Fibroblast of skin of abdomen (primary cell): ENCODE measurements at places on chromosomes 5 and 9.
A peak's percentile ranks its signal among the peaks of the same experiment; 100 is the strongest.

GRCh38 chr9:21506626-21507482 is 24.7 kb upstream of the IFNE start:
- peak; percentile 95 for DNase-seq

DNA sequence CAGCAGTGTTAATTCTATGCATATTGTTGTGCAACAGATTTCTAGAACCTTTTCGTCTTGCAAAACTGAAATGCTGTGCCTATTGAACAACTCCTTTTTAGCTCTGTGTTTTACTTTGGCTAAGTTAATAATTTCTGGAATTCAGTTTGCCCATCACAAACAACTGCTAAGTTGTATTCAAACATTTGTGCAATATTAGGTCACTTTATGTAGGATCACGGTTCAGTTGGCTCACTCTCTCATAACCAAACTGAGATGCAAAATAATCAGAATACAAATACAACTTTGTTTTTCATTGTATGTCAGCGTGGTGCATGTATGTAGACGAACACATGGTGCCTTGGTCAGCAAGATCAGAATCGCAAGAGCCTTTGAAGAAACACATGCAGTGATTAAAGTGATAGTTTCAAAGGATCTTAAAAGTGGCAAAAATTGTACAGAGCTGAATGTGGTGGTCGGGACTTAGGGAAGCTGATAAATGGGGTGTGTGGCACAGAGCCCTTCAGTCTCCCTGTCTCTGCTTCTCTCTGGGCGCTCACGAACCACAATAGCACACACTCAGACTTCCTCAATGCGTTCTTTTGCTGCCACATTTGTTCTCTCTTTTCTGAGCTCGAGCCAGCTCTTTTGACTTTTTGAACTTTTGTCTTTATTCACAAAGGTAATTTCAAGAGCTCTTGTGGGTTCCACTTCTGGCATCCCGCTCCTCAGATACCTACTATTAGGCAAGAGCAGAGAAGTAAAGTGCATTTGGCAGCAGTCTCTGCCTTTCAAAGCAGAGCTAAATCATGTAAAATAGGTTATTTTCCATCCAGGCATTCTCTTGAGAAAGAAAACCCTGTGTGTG is 112.4 kb upstream of the CTSL start:
- no peak for DNase-seq

DNA sequence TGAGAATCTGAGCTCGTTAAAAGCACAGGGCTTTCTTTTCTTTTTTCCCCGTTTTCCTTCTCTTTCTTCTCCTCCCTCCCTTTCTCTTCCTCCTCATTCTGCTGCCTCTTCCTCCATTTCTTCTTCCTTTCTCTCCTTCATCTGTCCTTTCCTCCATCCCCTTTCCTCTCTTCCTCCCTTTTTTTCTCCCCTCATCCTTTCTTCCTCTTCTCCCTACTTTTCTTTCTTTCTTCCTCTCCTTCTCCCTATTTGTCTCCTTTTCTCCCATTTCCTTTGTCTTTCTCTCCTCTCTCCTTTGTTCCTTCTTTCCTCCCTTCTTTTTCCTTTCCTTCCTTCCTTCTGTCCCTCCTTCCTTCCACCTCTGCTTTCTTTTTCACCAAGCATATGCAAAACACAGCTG is 649.4 kb downstream of the IRX1 start:
- no peak for DNase-seq

GRCh38 chr9:114655689-114656088 is 1.9 kb downstream of the TEX53 start:
- DNase-seq = peak; percentile 89

DNA sequence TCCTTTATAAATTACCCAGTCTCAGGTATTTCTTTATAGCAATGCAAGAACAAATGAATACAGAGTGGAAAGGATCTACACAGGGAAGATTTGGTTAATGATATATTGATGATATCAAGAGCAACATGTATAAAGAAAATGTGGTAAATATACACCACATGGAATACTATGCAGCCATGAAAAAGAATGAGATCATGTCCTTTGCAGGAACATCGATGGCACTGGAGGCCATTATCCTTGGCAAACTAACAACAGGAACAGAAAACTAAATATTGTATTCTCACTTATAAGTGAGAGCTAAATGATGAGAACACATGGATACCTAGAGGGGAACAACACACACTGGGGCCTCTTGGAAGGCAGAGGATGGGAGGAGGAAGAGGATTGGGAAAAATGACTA is 19.9 kb upstream of the PUM3 start:
- DNase-seq = no peak

GRCh38 chr9:90526386-90526785 is 116.2 kb downstream of the DIRAS2 start:
- DNase-seq = no peak

DNA sequence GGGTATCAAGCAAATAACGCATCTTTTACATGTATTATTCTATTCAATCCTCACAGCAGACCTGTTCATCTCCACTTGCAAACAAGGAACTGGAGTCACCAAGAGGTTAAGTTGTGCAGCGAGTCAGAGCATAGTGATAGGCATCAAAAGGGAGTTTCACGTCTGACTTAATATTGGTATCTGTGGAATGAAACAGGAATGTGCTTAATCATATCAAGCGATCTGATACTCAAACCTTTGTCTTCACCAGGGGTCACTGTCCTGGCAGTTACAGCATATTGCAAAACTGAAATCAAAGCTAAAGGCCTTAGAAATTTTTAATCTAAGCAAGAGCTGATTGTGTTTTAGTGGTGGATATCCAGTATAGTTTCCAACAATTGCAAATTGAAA is 271.6 kb downstream of the PLK2 start:
- DNase-seq = peak; percentile 84

DNA sequence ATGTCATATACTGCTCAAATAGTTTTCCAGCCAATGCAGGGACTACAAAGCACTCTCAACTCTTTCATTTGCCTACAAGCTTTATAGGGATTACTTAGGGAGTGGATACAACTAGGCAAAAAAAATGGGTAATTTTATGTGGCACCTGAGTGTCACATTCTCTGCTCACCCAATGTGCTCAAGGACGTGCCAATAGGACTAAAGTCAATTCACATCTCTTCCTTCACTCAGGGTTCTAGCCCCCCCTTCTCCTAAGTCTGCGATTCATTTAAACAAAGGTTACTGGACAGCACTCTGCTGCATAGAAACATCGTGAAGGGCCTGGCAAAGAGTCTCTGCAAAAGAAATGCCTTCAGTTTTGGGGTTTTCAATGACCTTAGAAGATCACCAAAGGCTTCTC is 142.3 kb downstream of the TSSK1B start:
- no peak for DNase-seq

- DNase-seq = peak; percentile 55
Observed at GRCh38 chr9:113888336-113888735, 12.2 kb downstream of the ZNF618 start.

DNA sequence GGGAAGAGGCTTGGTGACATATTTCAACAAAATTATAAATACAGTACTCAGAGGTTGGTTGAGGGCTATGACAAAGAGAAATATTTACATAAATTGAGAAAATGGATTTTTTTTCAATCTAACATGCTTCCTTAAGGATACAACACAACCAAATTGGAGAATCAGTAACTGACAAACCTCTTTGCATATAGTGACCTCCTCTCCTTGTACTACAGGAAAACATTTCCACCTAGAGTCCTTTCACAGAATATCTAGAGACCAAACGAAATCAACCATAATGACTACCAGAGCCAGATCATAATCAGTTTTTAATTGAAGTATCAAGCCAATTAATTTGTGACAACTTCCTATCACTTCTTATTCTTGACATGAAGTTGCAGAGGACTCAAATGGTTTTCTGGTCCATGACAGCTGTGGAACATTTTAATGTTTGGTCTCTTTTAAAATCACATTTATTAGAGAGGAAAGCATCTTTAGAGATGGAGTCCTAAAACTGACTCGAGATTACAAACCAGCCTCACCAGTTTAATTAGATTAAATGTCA is 1636.5 kb upstream of the C9orf72 start:
- no peak for DNase-seq

DNA sequence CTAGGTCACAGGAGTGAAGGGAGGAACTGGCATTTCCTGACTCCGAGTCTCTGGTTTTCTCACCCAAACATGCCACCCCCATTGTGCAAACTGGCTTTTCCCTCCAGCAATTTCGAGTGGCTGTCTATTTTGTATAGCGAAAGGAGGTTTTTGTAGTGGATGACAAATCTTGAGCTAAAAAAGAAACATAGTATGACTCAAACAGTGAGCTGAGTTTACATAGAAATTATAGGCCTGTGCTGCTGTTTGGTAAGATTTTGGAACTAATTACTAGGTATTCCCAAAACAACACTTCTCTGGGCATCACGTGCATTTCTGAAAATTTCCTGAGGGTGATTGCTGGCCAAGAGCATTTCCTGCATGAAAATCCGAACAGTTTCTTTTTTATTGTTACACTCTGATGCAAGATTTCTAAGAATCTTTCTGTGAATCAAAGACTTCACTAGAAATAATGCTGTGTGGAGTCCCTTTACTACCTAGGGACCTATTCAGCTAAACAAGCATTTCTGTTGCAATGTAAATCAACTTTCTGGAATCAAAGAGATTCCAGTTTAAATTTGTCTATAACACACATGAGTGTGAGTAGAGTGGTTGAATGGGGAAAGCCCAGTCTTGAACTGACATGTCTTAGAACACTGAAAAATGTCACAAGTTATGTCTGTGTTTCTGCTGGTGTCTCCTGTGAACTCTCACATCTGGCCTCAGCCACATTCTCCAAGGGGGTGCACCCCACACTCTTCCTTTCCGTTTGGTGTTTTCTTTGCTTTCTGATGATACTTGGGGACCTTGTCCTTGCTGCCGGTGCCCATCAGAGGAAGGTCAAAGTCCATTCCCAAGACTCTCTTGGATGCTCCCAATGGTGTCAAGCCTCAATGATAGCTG is 33.3 kb upstream of the DAPK1 start:
- DNase-seq = no peak

DNA sequence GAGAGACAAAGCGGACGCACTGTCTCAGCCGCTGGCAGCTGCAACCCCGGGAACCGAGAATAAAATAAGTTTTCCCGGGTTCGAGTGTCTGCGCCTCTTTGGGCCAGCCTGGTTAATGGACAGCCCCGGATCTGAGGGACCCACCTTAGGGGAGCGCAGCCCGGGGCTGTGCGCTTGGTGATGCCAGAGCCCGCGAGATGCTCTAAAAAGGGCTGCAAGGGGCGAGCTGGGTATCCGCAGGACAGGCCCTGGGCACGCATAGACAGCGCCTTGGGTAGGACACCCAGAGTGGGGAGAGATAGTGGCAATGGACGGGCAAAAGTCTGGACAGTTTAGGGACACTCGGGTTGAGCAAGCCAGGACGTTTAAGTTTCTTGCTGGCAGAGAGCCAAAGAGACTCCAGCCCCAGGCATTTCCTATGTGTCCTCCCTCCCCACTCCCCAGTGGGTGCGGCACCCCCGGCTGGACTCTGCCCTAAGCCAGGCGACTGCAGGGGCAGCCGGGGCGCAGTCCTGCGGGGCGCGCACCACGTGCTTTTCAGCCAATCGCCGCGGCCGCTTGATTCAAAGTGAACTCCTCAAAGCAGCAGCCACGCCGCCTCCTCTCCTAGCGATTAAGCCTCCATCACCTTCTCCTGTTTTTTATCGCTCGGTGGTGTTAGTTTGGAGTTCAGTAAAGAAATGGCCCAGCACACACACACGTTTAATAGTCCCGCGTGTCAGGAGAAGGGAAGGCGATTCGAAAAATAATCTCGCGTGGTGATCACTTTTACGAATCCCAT is 616 bp upstream of the ENC1 start:
- DNase-seq = peak; percentile 77

GRCh38 chr5:44869928-44870327 is 61.2 kb downstream of the MRPS30 start:
- DNase-seq = no peak

DNA sequence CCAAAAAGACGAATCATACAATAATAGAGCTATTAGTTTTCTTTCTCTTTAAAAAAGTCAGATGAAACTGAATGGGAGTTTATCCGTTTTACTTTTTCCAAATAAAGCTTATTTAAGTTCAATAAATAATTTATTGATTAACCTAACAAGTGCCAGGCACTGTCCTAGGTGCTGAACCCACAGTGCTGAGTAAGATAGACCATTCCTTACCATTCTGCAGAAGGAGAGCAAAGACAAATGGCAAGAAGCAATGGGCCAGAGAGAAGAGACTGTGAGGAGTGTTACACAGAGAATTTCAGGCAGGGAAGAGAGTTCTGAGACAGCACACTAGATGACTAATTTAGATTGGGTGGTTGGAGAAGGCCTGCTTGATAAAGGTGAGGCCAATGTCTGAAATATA is 127.2 kb downstream of the AUH start:
- no peak for DNase-seq

- DNase-seq = no peak
Observed at GRCh38 chr9:94826644-94827410, 100.3 kb downstream of the AOPEP start.

GRCh38 chr9:128845186-128845931 is 15.8 kb upstream of the SPOUT1 start:
- no peak for DNase-seq

DNA sequence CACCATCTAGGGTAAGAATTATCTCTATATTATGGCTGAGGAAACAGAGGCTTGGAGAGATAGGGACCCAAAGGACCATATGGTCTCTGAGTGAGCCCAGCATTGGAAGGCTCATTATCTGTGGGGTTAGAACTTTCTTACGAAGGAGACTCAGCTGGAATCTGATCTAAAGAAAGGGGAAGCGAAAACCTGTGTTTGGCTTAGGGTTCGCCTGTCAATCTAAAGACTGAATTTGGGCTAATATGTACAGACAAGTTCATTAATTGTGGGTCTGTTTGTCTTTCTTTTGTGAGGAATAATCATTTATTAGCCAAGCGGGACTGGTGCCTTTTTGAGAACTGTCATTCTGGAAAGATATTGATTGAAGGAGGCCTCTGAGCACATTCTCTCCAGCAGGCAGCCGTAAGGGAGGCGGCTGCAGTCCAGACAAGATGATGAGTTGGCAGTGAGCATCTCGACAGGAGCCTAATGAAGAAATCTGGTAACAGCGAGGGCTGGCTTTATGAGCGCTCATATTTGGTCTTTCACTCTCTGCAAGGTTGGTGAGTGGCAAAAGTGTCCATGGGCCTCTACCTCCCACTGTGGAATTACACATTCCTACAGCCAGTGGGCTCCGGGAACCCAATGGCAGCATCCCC is 104.2 kb upstream of the GPR151 start:
- DNase-seq = no peak
